Brain (organoid and tissue), 16 donors: ENCODE measurements at places on chromosomes 12 and 14.

DNA sequence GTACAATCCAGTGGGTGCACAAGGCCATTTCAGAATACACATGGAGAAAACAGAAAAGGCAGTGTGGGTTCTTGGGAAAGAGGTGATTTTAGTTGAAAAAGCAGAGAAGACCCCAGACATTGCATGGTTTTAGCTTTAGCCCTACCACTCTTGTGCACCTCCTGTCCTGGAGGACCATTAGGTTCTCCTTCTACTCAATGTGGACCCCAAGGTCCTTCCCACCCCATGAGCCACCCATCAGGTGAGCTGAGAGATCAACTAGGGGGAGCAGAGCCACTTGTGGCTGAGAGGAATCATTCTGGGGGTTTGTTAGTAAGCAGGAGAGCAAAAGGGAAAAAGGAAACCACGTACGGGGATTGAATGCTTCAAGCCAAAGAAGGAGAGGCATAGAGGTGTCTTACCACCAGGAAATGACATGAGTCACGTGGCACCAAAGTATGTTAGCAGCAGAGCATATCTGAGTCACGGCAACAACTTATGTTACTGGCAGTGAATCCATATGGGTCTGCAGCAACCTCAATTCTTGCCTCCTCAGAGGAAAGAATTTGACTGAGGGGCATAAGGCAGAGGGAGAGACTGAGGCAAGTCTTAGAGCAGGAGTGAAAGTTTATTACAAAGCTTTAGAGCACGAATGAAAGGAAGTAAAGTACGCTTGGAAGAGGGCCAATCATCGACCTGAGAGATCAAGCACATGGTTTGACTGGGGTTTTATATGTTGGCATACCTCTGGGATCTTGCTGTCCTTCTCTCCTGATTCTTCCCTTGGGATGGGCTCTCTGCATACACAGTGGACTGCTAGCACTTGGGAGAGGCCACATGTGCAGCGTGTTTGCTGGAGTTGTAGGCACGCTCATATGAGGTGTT lies 73.9 kb downstream of the HSD17B6 start:
- no peak for DNase-seq

GRCh38 chr12:41277946-41278267 lies 89.8 kb downstream of the PDZRN4 start:
- no peak for DNase-seq

GRCh38 chr14:86865934-86866333 lies 1127.0 kb downstream of the GALC start:
- DNase-seq, result no peak

DNA sequence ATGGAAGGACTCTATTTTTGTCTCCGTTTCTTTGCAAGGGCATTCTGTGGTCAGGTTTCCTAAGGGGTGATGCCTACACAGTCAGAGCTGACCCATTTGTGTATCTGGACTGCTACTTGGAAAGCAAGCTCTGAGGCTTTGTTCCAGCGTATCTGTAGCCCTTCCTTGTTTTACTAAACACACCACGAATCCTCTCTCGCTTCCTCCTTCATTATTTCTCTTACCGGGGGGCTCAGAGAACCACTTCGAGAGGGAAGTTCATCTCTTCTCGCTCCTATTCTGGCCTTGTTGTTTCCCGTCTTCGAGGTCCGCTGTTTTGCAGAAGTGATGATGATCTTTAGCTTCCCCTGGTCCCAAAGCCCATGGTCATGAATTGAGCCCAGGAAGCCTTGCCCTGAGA lies 164.7 kb downstream of the SSPN start:
- no peak for DNase-seq

DNA sequence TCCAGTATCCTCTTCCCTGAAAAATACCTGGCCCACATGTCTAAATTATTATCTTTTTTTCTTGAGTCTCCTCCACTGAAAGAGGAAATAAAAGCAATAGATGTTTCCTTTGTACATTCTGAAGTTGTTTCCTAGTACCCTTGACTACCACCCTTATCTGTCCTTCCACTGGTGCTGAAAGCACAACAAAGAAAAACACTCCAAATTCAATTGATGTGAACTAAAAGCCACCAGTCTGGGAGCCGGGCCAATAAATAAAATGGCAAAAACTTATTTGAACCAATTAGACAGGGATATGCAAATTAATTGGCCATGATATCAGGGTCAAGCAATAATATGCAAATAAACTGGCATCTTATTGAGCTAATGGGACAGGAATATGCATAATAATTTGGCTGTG lies 330.5 kb downstream of the PAWR start:
- DNase-seq, result peak; percentile 66

- DNase-seq, result no peak
These were observed 39.5 kb downstream of the GALNT16 start for GRCh38 chr14:69299286-69300035.

- DNase-seq, result no peak
These were observed 60.4 kb upstream of the PTHLH start for GRCh38 chr12:28032811-28033537.

DNA sequence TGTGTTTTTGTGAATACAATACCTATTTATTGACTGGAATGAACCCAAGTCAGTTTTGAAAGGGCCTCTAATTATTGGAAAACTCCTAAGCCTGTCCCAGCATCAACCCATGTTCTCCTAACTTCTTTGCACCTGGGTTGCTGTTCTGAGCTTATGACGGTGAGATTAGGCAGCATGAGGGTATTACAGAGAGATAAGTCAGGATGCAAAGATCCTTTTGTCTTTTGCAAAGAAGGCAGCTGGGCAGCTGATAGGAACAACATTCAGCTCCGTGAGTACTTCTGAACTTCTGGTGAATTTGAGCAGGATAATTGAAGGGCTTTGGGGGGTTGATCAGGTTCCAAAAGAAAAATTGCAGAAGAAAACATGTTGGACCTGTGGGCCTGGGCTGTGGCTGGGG lies at the start of gene PDE6H:
PDE6H (plus strand) TSS at position 227 of the 400 bp plus-strand sequence. CDS start 4,971 bp downstream, outside the sequence.
- DNase-seq, result no peak

DNA sequence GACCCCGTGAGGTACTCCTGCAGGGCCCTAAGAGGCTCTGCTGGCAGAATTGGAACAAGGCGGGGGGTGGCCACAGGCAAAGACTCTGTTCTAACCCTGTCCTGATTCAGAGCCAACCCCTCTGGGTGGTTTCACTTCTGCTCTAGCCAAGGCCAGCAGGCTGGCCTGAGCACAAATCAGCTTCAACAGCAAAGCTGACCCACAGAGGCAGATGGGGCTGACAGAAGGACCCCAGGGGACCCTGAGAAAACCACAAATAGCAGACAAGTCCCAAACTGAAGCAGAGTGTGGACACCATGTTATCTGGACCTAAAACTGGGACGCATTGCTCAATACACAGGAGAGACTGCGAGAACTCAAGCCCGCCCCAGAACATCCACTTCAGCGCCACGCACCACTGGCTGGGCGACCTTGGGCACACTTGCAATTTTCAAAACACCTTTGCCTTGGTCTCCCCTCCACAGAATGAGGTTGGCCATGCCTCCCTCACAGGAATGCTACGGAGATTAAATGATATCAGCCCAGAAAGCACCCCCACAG lies 76.4 kb upstream of the DICER1 start:
- DNase-seq, result no peak

DNA sequence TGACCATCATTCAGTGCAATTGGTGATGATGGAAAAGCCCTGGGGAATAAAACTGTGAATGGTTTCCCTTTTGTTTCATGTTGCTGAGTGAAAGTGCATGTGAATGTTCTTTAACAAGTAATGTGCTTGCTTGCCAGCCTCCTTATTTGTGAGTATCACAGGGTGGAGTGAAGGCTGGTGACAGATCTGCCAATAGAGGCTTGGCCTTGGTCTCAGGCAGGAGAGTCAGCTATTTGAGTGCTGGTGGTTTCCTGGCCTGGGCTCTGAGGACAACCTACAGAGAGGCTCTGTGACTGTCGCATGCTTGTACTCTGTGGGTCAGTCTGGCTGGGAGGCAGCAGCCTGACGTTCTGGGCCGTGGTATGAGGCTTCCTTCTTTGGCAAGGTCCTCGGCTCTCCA lies 20.7 kb downstream of the KRT85 start:
- peak; percentile 18 for DNase-seq

DNA sequence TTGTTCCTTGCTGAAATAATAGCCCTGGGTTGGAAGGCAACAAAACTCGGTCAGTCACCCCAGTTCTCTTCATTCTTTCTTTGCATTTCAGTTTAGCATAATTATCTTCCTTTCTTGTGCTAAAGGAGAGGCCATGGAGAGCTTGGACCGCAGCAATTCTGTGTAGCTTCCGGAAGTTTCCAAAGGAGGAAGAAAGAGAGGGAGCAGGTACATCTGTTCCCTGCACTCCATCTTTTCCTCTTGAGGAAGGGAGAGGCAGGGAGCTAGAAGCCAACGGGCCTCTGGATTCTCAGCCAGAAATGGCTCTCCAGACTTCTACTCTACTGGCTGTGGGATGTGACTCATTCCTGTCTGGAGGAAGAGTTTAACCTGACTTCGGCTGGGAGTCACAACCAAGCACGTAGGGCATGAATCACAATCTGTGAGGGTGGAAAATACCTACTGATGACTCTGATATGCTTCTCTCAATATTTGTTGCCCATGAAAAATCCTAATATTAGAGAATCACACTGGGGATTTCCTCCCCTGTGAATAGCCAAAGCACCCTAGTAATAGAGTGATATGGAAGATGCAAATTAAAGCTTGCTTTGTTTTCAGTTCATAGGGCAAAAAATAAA lies 17.0 kb downstream of the ANO6 start:
- DNase-seq, result no peak

GRCh38 chr12:93895089-93895445 lies 217.9 kb downstream of the CRADD start:
- DNase-seq, result no peak

DNA sequence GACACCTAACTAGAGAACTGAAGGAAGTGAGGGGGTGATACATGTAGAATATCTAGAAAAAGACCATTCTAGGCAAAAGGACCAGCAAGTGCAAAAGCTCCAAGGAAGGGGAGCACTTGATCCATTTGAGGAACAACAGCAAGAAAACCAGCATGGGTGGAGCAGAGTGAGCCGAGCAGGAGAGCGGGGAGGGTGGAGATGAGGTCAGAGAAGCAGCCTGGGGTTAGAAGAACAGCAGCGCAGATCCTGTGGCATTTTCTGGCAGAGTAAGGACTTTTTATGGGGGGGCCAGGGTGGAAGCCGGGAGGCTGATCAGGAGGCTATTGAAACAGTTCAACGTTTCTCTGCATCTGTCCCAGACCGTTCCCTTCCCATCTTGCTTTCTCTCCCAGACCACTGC lies 24.5 kb upstream of the TMCC3 start:
- no peak for DNase-seq

DNA sequence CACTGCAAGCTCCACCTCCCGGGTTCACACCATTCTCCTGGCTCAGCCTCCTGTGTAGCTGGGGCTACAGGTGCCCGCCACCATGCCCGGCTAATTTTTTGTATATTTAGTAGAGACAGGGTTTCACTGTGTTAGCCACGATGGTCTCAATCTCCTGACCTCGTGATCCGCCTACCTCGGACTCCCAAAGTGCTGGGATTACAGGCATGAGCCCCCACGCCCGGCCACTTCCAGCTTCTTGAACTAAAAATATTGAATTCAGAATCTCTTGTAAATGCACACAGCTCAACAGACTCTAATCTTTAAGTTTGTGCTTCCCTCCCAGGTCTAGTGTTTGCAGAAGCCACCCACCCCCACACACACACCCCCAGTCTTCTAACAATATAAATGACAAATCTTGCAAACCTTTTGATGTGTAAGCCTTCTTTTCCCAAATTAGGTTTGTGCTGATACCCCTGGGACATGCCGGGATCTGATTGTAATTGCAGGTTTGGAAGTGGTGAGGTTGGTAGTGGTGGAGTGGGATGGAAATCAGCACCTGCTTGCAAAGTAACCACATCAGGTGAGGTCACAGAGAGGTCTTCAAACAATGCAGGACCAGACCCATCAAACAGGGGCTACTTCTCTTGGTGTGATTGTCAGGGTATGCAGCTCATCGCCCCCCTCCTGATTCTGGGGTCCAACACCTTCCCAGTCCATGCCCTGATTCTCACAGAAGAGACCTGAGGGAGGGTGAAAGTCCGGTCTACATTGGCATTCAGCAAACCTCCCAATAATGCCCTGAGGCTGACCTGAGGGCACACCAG lies 51.4 kb upstream of the GPR132 start:
- no peak for DNase-seq

- no peak for DNase-seq
These were observed 23.0 kb downstream of the MVK start for GRCh38 chr12:109596418-109597244.

DNA sequence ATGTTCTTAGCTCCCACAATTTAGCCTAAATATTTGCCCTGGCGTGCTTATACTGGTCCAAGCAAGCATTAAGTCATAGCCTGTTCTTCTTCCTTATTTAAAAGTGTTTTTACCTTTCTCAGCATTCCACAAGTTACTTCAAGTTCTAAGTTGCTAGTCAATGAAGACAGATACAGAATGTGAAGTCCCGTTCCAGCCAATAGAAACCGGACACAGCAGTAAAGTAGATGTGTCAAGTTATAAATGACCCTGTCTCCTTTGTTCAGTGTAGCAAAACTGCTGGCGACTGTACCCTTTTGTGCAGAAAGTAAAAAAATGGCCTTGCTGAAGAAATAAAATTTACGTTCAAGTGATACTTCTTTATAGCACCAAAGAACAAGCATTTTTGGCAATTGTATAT lies 3.9 kb downstream of the SNAPC1 start:
- no peak for DNase-seq
